IPS-NIHi11 (cell line): ENCODE measurements at places on chromosomes 1 and 21.

DNA sequence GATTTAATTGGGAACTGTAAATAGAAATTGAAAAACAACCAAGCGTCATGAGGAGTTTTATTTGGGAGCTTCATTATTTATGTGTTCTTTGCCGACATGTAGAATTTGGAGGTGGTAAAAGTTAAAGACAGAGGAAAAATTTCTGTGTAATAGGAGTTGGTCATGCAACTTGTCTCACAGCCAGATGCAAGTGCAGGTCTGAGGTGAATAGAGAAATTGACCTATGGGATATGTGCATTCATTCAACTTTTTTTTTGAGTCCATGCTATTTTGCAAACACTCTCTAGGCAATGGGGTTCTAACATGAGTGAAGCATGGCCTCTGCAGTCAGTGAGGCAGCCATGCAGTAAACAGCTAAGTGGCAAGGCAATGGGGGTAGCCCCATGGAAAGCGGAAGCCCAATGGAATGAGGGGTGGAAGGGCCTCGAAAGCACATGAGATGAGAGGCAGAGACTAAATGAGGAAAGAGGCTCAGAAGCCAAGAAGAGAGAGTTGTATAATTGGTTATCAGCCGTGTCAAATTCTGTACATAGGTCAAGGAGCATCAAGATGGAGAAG is 56.4 kb upstream of the NRIP1 start:
- no peak for DNase-seq

GRCh38 chr21:46411236-46411635 is 47.5 kb upstream of the DIP2A start:
- DNase-seq: peak; percentile 34

GRCh38 chr1:215417122-215417521 is 150.0 kb upstream of the KCTD3 start:
- DNase-seq: no peak

GRCh38 chr1:1441002-1441888 is 5.8 kb downstream of the VWA1 start:
- peak; percentile 92 for DNase-seq

GRCh38 chr1:115499253-115499652 is 142.5 kb upstream of the VANGL1 start:
- DNase-seq: no peak

DNA sequence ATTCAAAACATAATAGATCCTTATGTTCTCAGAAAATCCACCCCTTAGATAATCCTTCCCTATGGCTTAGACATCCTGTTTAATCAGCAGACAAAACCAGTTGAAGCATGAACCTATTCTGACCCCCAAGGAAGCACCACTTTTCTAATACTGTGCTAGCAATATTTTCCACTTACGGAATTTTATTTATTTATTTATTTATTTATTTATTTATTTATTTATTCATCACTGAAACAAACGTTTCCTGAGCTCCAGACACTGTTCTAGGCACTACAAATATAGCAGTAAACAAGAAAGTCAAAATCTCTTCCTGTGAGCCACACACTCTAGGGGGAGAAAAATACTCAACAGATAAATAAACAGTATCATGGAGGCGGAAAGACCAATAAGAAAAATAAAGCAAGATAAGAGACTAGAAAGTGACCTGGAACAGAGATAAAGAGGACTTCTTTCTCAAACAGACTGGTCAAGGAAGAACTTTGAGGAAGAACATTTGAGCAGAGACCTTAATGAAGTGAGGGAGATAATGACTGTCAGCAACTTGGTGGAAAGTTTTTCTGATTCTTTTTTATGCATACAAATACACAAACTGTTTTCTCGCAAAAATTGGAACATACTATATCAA is 145.5 kb upstream of the POGK start:
- DNase-seq: no peak
